ENCODE measurements at places on chromosomes 4 and X. TPM values are rescaled to one million over a fixed set of nuclear protein-coding genes. Genes with fewer than 3 reads are reported as not detected.

The KCTD8 gene
- total RNA-seq, result not detected

The EDA2R gene
- total RNA-seq, result 0.43 TPM

The CXorf49 gene
- total RNA-seq, result not detected

The GPR173 gene
- not detected for total RNA-seq

The ARAP2 gene
- 270 TPM for total RNA-seq

The FAT1 gene
- not detected for total RNA-seq

The GUCY1A1 gene
- total RNA-seq, result 5.2 TPM

The COX7B2 gene
- not detected for total RNA-seq

The PCSK1N gene
- total RNA-seq, result 0.89 TPM

The MAGEB5 gene
- total RNA-seq, result not detected

The TMPRSS11F gene
- not detected for total RNA-seq

The CABS1 gene
- not detected for total RNA-seq

DNA sequence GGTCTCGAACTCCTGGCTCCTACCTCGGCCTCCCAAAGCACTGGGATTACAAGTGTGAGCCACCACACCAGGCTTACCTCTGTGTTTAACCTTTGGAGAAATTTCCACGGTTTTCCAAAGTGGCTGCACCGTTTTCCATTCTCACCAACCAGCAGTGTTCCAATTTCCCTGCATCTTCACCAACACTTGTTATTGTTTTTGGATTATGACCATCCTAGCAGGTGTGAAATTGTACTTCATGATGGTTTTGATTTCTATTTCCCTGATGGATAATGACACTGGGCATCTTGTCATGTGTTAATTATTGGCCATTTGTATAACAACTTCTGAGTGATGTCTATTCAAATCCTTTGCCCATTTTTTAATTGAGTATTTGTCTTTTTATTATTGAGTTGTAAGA, 2.7 kb upstream of the MAP3K15 start:
- no peak for DNase-seq

GRCh38 chrX:129726307-129727111, 12.3 kb upstream of the XPNPEP2 start:
- DNase-seq, result no peak

- DNase-seq, result peak; percentile 7
These were observed 48.3 kb downstream of the RAI2 start for GRCh38 chrX:17812763-17813162.

GRCh38 chrX:2632533-2633504, 58.3 kb upstream of the CD99 start:
- DNase-seq, result no peak

GRCh38 chr4:79236785-79237184, 89.1 kb downstream of the NAA11 start:
- DNase-seq, result no peak

GRCh38 chr4:78811034-78811433, 34.9 kb downstream of the BMP2K start:
- no peak for DNase-seq

DNA sequence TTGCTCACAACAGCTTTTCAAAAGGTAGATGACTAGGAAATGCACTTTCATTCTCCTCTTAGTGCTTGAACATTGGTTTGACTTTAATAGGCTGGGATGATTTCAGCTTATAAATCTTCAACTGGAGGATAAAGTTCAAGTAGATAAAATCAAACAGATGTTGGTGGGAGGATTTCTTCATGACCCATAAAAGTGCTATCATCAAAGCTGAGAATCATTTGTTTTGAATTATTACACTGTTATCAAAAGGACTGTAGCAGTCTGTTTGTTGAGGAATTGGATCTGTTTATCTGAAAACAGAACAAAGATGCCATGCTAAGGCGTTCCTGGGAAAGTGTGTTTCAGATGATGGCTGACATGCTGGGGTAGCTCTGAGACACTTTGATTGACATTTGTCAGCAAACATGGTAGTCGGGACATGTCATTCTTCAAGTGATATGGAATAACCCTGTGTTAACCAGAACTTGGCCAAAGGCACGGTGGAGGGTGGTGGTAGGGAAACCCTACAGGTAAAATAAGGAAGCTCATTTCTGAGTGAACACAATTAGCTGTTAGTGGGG, 304.0 kb upstream of the PITX2 start:
- DNase-seq, result no peak

DNA sequence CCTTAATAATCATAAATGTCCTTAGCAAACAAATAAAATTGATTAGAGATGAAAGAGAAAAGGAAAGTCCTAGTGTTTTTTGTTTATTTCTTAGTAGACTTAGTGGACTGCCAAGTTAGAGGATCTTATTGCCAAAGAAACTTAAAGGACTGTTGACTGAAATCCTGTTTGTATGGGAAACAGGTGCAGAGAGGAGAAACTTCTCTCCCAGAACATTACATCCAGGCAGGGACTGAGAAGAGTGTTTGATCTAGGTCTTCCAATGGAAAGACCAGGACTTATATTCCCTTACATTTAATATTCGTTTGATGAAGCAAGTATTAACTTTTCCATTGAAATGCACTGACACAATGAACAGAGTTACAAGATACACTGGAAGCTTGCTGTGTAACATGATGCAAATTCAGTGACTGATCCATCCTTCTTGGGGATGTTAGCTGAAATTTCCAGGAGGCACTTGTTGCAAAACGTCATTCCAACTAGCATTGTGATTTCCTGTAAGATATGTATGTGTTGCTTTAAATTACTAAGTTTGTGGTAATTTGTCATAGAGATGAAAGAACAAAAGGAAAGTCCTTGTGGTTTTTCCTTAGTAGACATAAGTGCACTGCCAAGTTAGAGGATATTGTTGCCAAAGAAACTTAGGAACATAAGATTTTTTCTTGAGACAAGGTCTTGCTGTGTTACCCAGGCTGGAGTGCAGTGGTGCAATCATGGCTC, 505.6 kb downstream of the STIM2 start:
- no peak for DNase-seq

DNA sequence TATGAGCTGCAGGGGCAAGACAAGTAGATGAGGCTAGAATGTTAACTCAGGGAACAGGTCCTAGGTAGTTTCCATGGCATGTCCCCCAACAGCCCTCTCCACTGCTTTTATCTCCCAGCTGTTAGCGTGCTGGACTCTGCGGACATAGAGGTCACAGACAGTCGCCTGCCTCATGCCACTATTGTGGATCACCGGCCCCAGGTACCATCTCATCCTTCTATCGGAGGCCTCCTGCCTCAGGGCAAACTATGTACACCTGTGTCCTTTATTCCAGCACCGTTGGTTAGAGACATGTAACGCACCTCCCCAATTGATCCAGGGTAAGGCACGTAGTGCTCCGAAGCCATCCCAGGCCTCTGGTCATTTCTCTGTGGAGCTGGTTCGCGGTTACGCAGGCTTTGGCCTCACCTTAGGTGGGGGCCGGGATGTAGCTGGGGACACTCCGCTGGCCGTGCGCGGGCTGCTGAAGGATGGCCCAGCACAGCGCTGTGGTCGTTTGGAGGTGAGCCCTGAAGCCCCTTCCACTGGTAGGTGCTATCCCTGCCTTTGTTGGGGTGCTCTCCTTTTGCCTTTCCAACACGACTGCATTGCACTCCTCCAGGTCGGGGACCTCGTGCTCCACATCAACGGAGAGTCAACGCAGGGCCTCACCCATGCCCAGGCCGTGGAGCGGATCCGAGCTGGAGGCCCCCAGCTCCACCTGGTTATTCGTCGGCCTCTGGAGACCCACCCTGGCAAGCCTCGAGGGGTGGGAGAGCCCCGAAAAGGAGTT, 2.2 kb downstream of the MAGIX start:
- DNase-seq, result no peak

GRCh38 chr4:7857238-7857701, 82.4 kb downstream of the AFAP1 start:
- DNase-seq, result no peak

- DNase-seq, result no peak
These were observed 3.3 kb upstream of the KIAA1210 start for GRCh38 chrX:119130911-119131310.

DNA sequence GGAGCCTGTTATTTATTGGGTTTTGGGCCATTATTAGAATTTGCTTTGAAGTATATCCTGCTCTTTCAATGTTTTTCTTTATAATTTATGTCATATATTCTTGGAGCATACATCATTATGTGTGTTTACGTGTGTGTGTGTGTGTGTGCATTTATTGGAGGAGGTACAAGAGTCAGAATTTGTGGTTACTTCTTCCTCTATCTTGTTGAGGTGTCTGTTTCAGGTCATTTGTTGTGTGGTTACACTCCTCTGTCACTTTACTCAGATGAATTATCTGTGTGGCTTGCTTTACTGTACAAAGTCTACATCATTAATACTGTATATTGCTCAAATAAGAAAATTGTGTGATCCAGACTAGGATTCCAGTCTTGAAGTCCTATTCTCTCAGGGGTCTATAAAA, 1957.4 kb upstream of the TENM3 start:
- DNase-seq, result no peak

DNA sequence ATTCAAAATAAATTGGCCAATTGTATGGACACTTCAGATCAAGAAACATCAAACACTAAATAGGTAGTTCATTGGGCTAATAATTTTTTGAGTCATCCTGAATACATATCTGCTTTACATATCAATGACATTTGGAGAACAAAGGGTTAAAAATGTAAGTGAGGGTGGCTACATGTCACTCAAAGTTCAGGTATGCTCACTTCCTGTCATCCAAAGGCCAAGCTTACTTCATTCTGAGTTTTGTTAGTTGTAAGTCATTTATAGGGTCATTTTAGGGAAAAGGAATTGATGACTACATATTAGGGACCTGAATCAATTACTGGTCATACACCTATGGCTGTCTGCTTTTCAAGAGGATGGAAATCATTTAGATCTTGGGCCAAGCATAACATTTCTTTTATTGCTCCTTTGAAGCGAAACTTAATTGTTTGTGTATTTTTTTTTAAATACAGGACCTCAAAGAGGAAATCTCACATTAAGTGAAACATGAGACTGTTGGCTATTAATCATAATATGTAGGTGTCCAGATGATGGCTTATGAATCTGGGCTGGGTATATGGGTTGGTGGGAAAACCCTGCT, 119.2 kb upstream of the LEF1 start:
- no peak for DNase-seq

DNA sequence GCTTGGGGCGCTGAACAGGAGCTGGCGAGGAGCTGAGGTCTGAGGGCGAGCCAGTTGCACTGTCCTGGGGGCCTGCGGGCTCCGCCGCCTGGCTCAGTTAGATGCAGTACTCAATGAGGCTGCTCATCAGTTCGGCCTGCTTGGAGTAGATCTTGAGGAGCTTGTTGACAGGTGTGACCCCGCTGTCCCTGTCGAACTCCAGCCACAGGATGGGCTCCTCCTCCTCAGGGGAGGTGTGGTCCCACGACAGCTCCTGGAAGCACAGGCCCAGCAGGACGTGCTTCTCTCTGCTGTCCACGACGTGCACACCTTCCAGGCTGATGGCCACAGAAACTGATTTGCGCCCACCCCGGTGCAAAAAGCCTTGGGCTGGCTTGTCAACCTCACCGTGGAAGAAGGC, 16.5 kb upstream of the LAS1L start:
- no peak for DNase-seq

GRCh38 chrX:48498374-48498809, 10.4 kb upstream of the PORCN start:
- no peak for DNase-seq

DNA sequence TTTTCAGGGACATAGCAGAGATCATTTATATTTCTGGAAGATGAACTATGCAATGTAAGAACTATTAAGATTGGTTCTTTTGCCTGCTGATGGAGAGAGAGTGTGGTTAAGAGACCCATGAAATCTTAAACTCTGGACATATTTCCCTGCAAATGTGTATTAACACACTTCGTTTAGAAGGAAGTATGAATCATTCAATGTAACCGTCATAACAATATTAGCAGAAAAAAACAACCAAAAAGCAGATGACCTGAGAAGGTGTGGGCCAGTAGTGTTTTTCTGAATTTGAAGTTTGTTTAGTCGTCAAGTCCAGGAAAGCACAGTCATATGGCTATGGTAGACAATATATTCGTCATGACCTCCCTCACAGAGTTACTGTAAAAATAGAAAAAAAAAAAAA, 2.5 kb upstream of the TMPRSS11D start:
- DNase-seq, result no peak

GRCh38 chr4:42905591-42905990, 13.1 kb downstream of the GRXCR1 start:
- DNase-seq, result no peak

GRCh38 chr4:183903021-183903760, 1.9 kb upstream of the STOX2 start:
- no peak for DNase-seq

DNA sequence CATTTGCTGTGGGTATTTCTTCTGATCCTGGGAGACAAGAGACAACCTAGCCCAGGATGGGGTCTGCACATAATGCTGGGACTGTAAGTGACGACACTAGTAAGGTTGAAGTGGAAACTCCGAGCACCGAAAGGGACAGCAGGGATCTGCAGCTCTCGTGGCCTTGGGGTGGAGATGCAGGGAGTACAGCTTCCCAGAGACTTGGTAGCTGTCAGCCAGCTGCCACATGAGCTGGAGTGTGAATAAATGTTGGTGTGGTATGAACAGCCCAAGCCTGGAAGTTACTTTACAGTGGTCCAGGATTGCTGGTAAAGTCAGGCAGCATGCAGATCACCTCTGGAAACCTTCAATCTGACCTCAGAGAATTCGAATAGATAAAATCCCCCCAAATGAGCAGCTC, 97.6 kb downstream of the FAM193A start:
- no peak for DNase-seq

DNA sequence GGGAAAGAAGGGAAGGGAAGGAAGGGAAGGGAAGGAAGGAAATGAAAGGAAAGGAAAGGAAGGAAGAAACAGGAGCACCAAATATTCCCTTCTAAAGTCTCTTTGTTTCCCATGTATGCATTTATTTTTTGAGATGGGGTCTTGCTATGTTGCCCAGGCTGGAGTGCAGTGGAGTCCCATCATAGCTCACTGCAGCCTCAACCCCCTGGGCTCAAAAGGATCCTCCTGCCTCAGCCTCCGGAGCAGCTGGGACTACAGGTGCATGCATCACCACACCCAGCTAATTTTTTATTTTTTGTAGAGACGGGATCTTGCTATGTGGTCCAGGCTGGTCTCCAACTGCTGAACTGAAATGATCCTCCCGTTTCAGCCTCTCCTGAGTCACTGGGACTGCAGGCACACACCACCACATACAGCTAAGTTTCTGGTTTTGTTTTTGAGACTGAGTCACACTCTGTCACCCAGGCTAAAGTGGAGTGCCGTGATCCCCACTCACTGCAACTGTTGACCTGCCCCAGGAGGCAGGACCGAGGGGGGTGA, 102.8 kb downstream of the CRLF2 start:
- no peak for DNase-seq
